T-helper 2 cell (primary cell): ENCODE measurements at places on chromosomes 5 and 9.
A peak's percentile ranks its signal among the peaks of the same experiment; 100 is the strongest.

- no peak for DNase-seq
Measured at GRCh38 chr5:166358127-166358830, 1933.2 kb upstream of the WWC1 start.

DNA sequence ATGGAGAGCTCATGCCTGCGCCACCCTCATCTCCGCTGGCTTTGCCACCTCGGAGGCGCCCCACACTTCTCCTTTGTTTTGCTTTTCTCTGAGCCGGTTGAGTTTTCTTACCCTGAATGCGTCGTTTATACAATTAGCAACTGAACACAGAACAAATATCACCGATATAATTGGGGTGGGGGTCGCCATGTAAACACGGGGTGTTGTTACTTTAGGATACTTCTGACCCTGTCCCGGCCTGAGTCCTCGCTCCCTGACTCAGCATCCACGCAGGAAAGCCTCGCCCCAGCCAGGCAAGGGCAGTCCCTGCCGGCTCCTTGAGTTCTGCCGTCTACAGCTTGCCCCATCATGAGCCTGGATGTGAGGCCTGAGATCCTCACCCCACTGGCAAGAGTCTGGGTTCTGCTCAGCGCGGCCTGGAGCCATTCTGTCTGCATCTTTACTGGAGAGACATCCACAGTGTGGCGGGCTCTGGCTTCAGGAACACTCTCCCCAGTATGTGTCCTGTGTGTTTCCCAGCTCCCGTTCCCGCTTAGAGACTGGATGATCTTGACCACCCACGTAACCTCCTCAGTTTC is 5.5 kb downstream of the NKX2-5 start:
- DNase-seq, result no peak

DNA sequence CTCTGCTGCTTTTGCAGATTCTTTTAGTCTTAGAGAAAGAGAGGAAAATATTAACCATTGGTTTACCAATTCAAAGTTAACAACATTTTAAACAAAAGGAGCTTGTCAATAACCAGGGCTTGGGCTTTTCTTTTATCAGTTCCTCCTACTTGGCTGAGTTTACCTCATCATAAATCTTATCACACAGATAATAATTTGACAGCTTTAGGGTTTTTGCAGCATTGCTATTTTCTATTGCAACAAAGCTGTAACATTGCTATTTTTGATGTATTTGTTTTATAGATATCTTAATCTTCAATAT is 9.8 kb upstream of the ABL1 start:
- no peak for DNase-seq

GRCh38 chr5:163821142-163821541 is 315.7 kb downstream of the MAT2B start:
- DNase-seq, result no peak

- no peak for DNase-seq
Measured at GRCh38 chr9:20624201-20625002, 2.1 kb upstream of the MLLT3 start.

DNA sequence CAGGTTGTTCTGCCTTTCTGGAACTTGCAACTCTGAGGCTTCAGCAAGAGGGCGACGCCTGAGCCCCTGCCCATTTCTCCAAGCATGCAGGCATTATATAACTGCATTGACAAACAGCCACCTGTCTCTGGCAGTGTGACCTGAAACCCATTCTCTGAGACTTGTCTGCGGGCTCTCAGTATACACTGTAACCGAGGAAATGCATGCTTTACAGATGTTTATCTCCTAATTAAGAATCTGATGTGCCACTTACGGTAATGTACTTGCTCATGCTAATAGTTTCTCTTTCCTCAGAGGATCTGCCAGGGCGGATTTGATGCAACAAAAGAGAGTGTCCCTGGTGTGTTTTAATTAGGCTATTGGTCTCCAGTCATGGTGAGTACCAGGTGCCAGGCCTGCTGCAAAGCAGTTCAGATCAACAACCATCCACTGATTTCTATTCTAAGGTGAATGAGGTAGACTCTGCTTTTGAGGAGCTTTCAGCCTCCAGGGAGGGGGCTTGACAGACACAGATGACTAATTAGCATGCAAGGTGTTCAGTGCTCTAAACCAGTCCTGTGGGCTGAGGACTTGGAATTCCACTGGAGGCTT is 593.7 kb upstream of the KLF4 start:
- peak; percentile 9 for DNase-seq

GRCh38 chr9:79977510-79978197 is 405.9 kb downstream of the TLE4 start:
- no peak for DNase-seq

DNA sequence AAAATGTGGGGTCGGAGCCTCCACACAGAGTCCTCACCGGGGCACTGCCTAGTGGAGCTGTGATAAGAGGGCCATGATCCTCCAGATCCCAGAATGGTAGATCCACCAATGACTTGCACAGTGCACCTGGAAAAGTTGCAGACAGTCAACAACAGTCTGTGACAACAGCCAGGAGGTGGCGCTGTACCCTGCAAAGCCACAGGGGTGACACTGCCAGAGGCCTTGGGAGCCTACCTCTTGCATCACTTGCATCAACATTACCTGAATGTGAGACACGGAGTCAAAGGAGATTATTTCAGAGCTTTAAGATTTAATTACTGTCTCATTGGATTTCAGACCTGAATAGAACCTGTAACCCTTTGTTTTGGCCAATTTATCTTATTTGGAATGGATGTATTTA is 614.1 kb upstream of the CDH9 start:
- DNase-seq, result no peak

GRCh38 chr5:10528827-10529226 is 35.0 kb upstream of the ANKRD33B start:
- no peak for DNase-seq

GRCh38 chr9:134185536-134186011 is 21.2 kb upstream of the RNU6ATAC start:
- DNase-seq, result no peak

DNA sequence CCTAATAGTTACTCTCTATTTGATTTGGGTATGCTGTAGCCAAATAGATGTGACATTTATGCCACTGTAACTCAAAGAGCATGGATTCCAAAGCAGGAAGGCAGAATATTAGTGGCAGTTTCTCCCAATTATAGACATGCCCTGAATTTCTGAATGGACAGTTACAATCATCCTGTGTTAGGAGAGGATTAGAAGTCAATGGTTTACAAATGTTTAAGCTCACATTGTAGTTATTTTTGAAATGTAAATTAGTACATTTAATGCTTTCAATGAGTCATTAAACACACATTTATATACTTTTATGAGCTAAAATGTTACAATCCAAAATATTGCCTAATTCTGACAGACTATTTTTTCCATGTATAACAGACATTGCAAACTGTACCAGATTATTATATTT is 62.3 kb upstream of the CDH18 start:
- DNase-seq, result no peak

DNA sequence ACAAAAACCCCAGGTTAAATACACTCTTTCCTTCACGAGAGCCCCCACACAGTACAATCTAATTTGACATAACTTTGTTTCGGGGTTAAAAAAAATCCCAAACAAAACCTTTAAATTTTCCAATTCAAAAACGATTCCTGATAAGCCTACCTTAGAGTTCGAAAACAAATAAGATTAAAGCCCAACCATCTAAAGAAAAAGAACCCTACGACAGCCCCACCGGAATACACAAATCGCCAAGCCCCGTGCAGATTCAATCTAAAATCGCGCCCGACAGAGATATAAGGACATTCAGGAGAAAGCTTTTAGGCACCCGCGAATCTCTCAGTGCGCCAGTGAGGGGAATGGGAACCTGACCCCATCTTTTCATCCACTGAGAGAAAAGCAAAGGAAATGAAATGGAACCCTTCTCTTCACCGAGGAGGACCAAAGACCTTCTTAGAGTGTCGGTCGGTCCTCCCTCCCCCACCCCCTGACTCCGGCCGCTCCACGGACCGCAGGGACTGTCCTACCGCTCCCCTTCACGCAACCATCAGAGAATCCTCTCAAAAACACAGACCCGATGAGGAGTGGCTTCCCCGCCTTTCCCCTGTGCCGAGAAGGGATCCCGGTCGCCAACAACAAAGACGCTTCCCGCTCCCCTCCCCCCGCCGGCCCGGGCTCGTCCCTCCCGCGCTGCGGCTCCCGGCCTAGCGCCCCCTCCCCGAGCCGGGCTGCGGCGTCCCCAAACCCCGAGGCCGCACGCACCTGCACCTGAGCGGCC is 925 bp downstream of the ABHD17B start:
- peak; percentile 3 for DNase-seq

DNA sequence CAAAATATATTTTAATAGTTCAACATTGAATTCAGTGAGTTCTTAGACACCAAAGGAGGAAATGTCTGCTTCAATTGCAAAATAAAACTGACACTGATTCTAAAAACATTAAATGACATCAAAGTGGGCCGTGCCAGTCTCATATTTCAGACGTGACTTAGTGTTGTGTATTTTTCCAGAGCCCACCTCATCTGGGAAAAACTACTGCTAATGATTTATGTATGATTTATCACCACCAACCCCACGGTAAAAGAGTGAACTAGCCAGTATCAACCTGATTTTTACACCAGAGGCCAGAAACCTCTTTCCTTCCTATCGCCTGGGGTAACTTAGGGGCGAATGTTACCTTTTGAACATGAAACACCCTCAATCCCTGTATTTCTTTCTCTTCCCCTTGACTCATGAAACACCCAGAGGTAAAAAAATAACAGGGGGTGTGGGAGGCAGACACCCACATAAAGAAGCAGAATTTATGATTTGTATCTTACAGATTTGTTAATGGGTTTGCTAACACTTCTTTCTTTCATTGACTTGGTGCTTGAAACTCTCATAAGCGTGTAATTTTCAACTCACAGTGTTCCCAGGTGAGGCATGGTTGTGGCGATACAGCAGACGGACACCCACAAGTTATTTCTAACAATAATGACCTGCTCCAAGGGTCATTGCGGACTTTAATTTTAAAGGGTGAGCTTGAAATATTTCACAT is 56.4 kb upstream of the FANCC start:
- no peak for DNase-seq

DNA sequence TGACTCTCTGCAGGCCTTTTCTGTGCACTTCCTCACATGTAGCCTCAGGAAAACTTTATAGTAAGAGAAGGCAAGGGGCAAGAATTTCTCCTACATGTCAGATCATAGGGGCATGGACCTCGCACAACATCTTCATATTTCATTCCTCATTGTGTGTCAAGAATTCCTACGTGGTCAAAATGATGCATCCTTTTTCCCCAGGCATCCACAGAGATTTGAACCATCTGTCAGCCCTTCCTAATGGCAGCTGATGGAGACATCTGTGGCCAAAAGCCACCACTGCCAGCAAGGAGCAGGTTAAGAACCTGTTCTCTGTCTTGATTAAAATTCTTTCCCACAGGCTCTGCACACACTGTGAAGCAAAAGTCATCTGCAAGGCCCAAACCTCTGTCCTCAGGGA is 42.5 kb downstream of the MFAP3 start:
- no peak for DNase-seq

DNA sequence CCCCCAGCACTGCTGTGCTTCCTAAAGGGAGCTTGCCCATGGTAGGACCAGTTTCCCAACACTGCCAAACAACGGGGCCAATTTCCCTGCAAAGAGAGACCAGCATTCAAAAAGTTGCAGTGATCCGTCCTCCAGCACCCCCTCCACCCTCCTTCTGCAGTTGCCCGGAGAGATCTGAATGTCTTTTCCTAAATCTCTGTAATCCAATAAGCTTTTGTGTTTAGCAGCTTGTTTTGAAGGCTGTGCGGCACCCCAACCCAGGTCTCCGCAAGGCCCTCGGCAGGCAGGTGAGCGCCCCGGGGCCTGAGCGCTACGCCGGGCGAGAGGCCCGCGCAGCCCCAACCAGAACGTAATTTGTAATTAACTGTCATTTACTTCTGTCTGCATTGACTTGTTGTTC is 366.9 kb upstream of the IRX2 start:
- no peak for DNase-seq

DNA sequence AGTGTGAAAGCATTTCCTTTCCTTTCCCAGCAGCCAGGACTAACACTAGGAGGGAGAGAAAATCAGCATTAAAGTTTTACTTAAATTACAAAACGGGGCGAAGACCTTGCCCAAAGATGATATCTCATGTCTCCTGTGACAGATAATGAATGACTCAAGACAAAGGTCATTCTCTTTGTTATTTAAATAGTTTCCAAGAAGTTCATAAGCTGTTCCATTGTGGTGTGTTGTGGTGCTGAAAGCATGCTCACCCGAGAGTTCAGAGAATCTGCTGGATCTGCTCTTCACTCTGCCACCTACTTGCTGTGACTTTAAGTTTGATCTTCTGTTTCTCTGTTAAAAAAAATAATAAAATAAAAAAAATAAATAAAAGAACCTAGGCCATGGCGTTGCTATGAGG is 265.9 kb upstream of the NR4A3 start:
- peak; percentile 3 for DNase-seq

DNA sequence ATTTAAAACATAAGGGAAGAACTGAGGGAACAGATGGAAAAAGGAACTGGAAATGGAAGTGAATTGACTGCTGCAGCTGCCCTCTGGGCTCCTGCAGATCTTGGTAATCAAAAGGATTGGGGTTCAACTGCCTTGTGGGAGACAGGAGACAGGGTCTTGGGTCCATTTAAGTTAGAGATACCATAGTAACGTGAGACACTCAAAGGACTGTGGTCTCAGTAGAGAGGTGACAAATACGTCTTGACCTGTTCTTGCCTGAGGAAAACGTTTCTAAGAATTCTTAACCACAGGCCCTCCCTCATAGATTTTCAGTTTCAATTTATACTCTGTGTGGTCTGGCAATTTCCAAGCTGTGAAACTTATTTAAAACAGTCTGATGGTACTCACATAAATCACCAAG is 100.8 kb upstream of the DHFR start:
- DNase-seq, result no peak

DNA sequence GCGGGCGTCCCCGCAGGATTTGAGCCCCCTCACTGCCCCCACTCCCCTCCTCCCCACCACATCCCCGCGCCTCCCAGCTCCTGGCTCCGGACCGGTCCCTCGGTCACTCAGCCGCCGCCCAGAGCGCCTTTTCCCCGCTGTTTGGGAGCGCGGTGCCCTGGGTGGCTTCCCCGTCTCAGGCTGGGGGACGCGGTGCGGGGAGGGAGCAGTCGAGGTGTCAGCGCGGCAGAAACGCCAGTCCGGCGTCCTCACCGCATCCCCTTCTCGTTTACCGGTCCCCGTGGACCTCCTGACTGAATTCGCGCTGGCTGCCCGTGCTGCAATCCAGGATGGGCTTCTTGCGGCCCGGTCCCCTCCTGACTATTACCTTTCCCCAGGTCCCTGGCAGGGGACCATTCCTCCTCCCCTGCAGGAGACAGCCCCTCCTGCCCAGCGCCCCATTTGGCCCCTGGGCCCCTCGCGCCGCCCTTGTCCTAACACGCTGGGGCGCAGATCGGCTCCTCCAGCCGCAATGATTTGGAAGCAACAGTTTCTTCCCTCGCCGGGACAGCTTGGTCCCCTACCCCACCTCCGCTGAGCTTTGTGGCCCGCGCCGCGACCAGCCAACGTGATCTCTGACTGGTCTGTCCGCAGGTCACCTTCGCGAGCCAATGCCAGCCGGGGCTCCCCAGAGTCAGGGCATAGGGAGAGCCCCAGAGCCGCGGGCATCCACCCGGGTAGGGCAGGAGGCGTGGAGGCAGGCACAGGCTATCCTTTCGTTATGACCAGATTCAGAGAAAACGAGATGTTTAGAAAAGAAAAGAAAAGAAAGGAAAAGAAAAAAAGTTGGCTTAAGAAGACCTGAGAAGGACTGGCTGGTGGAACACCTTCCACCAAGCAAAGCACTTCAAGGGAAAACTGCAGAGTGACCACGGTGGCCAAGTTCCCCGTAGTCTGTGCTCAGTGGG is 1.2 kb downstream of the ANKRD33B start:
- DNase-seq, result no peak

- no peak for DNase-seq
Measured at GRCh38 chr9:114124138-114124537, 25.0 kb upstream of the KIF12 start.

- DNase-seq, result no peak
Measured at GRCh38 chr9:134420281-134420845, 94.1 kb downstream of the RXRA start.

GRCh38 chr5:10607023-10607665 is 43.3 kb downstream of the ANKRD33B start:
- DNase-seq, result no peak
